ENCODE measurements at places on chromosomes 2 and 18.

- no peak for DNase-seq
Observed at GRCh38 chr2:60827369-60827768, 54.0 kb upstream of the REL start.

DNA sequence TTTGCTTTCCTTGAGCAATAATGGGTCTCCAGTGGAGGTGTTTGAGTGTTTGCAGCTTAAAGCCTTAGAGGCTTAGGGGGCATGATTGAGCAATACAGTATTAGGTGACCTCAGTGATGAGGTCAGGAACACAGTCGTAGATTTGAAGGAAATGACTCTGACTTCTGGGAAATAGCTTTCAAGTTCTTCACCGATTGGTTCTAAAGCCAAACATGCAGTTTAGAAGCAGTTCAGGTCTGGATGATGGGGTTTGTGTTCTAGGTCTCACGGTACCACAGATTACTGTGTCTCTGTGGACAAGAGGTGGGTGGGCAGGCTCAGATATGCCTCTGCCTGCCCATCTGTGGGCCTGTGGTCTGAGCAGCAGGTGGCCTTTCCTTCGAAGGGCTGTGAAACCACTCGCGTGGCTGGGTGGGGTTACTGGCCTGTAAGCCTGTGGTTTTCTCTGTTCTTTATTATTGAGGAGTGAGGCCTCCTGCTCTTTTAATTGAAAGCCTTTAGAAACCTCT, 7.8 kb downstream of the MTHFD2 start:
- no peak for DNase-seq

- no peak for DNase-seq
Observed at GRCh38 chr2:141499123-141499522, 631.7 kb downstream of the LRP1B start.

DNA sequence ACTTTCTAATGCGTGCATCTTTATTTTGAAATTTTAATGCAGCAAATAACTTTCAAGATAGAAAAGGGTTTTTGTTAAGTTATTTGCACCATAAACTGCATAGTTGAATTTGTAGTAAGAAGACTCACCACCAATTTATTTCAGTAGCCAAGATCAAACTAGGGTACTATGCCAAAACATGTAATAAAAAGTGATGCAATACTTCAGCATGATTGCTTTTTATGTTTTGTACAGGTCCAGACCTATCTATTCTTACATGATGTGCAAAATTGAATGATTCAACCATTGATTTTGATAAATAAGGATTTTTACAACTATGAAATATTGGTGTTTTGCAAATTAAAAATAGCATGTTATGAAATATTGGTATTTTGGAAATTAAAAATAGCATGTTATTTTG, 26.7 kb downstream of the AGPS start:
- no peak for DNase-seq

DNA sequence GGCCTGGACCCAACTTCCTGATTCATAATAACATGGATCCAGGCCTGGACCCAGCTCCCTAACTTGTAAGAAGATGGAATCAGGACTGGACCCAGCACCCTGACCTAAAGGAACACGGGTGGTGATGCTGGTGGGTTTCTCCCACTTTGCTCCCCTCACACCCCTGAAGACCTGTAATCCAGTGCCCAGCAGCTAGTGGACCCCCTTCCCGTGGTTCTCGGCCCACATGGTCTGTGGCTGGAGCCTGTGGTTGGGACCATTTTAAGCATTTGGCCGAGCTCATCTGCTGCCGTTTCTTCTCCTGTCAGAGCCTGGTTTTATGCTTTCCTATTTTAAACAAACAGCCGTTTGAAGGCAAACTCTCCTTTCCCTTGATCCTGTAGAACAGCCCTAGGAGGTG, 232.8 kb downstream of the EIPR1 start:
- no peak for DNase-seq

DNA sequence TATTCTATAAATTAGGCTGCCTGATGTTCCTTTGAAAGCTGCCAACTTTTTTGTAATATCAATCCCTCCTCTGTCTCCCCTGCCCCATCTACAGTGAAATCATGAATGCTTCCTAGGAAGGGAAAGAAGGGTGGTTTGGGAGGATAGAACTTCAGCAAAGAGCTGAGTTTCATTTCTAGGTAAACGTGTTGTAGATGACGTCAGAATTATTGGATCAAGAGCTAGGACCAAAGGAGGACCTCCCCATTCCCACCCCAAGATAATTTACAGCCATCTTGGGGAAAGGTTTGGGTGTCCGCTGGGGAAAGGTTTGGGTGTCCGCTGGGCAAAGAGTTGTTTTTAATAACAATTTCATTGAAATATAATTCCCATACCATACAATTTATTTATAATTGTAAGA, 11.2 kb upstream of the ANKRD53 start:
- DNase-seq: no peak

DNA sequence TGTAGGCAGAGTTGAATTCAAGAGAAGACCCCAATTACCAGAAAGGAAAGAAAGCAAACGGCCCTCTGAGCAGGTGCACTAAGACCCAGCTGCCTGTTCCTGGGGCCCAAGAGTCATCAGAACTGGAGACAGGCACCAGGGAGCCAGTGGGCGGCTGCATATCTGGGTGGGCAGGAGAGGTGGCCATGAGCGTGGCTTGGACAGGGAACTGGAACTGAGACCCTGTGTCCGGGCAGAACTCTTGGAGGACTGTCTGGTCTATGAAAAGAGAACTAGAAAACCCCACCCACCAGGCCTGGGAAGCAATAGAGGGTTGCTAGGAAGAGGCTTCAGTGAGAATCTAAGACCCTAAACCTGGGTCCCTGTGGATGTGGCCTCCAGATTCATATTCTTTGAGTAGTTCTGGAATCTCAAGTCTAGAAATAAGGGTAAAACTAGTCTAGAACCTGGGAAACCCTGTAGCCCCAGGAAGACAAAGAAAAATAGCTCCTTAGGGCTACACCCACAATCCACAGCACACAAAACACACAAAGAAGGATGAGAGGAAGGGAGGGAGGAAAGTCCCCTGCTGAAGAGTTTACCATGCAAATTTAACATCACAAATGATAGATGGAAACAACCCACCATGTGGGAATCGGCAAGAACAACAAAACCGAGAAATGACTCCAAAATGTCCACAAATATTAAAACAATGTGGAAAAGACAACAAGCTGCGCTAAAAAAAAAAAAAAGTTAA, 147.0 kb downstream of the HDAC4 start:
- no peak for DNase-seq

DNA sequence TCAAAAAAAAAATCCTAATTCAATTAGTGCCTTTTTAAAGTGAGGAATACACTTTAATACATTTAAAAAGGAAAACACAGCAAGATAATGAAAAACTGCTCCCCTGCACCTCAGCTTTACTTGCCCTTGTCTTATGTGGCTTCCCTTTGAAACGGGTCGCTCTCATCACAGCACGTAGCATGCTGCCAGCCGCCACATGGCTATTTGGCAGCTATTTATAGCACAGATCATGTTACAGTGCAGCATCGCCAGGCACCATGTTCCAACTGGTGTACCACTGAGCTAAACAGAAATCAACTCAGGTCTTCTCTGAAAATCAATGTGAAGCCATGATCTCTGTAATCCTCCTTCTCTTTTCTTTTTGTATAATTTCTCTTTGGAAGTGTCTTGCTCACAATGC, 65.1 kb downstream of the TMEM182 start:
- DNase-seq: no peak

GRCh38 chr2:26574066-26574899, 66.9 kb downstream of the CIB4 start:
- DNase-seq: no peak

- DNase-seq: no peak
Observed at GRCh38 chr2:240461471-240462072, 26.1 kb downstream of the GPC1 start.

DNA sequence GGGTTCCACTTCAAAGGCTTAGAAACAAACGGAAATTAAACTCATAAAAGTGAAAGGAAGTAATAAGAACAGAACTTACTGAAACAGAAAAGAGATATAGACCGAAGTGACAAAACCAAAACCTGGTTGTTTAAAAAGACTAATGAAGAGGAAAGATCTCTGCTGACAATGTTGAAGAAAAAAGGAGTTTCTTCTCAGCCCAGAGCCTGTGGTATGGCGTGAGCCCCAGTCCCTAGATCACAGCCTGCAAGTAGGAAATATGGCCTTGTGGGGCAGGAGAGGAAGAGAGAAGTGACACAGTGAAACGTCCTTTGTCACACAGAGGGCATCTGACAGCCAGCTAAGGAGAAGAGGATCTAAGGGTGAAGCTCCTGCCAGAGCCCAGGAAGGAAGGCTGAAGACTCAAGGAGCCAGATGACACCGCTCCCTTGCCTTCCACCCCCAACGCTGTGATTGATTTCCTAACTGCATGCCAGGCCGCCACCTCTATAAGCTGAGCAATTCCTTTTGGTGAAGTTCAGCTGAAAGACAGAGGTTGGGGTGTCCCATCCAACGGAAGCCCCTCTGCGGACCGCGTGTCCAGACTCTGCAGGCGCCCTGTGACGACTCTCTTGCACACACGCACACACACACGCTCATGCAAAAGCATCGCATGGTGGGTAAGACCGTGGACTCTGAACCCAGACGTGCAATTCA, 141.1 kb downstream of the HDAC4 start:
- no peak for DNase-seq

DNA sequence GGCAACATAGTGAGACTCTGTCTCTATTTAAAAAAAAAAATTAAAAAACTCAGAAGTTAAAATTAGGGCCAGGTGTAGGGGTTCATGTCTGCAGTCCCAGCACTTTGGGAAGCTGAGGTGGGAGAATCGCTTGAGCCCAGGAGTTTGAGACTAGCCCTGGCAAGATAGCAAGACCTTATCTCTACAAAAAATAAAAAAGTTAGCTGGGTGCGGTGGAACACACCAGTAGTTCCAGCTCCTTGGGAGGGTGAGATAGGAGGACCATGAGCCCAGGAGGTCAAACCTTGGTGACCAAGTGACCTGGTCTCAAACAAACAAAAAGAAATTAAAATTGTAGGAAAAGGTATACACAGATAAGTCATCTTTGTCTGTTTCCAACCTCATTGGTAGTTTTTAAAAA, 11.3 kb downstream of the TTLL4 start:
- no peak for DNase-seq

- DNase-seq: no peak
Observed at GRCh38 chr2:219419331-219420197, 1.4 kb downstream of the DES start.

GRCh38 chr2:9420495-9420894, 2.8 kb downstream of the ITGB1BP1 start:
- DNase-seq: no peak

DNA sequence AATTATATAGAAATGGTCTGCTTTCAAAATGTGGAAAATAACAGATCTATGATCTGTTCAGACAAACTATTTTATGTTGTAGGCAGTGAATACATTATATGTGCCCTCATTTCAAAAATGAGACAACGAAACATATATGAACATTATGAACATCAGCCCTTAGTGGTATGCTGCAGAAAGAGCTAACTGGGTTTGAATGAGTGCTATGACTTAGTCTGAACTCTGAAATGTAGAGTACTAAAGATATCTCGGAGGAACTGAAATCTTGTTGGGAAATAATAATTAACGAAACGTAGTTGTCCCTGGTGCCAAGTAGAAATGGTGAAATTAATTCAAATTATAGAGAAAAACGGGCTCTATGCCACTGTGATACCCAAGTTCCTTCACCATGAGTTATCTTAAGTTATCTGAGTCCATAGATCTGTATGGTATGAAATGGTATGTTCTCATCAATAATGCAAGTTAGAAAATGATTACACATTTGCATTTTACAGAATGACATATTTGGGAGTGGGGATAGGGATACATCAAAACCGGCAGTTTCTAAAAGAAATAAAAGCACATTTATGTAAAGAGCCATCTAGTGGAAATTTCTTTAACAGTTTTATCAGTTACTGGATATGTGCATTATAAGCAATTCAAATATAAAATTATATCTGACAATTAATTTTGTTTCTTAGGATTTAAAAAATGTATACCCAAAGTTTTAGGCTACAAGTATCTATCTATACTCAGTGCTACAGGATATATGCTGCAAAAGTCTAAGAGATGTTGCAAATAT, 26.7 kb downstream of the STARD6 start:
- DNase-seq: no peak

DNA sequence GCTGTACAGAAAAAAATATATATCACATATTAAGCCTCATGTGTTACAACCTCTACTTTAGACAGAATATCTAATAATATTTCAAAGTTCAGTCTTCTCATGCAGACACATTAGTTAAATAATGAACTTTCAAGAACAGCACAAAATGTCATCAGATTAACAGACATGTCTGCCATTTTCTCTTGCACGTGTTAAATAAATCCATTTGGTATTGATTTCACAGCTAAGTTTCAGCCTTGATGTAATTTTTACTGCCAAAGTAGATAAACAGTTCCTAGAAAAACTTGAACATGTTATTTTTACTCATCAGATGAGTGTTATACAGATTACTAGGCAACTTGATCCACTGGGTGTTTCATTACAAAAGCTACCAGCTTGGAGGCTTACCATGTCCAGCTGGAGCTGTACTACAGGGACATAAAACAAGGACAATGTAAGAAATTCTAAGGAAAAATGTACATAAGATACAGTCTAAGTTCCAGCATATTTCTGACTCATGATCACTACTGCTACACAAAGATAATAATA, 290.7 kb upstream of the DDX18 start:
- DNase-seq: no peak

- DNase-seq: no peak
Observed at GRCh38 chr2:12094134-12094533, 347.7 kb downstream of the LPIN1 start.

DNA sequence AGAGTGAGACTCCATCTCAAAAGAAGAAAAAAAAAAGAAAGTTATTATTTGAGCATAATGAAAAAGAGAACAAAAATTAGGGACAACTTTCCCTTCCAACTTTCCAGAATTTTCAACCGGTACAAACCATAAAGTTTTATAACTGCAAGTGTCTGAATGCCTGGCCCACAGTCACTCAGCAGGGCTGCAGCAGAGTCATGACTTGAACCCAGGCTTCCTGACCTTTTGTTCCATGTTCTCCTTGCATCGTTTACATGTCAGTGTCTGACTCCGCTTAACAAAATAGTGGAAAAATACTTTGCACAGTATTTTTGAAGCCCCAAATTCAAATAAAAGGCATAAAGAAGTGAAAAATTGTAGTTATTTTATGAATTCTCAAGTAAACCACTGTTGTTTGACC, 82.7 kb downstream of the LTBP1 start:
- no peak for DNase-seq

GRCh38 chr2:192809173-192809572, 614.4 kb upstream of the TMEFF2 start:
- DNase-seq: no peak

DNA sequence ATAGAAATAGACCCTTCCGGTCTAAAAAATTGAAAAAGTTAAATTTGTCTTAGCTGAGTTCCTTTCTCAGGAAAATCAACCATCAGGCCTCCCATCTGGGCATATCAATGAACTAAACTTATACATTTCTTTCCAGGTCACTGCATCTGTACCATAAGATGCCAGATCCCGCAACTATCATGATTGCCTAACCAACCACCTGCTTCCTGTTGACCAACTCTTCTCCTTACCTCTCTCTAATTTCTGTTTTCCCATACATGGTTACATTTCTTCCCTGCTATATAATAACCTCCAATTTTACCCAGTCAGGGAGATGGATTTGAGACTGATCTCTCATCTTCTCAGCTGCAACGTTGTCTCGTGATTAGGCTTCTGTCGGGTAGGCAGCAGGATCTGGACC, 228.7 kb downstream of the FSIP2 start:
- DNase-seq: no peak

GRCh38 chr2:170013802-170014551, 164.0 kb upstream of the MYO3B start:
- DNase-seq: no peak

GRCh38 chr18:44495151-44495550, 185.5 kb upstream of the SETBP1 start:
- DNase-seq: no peak

GRCh38 chr2:215358312-215358845, 46.5 kb downstream of the ATIC start:
- DNase-seq: no peak

Measured in T-helper 1 cell (primary cell).